ENCODE measurements at places on chromosomes 2 and 18.

- DNase-seq: no peak
Measured at GRCh38 chr2:196233021-196233804, 61.8 kb upstream of the STK17B start.

DNA sequence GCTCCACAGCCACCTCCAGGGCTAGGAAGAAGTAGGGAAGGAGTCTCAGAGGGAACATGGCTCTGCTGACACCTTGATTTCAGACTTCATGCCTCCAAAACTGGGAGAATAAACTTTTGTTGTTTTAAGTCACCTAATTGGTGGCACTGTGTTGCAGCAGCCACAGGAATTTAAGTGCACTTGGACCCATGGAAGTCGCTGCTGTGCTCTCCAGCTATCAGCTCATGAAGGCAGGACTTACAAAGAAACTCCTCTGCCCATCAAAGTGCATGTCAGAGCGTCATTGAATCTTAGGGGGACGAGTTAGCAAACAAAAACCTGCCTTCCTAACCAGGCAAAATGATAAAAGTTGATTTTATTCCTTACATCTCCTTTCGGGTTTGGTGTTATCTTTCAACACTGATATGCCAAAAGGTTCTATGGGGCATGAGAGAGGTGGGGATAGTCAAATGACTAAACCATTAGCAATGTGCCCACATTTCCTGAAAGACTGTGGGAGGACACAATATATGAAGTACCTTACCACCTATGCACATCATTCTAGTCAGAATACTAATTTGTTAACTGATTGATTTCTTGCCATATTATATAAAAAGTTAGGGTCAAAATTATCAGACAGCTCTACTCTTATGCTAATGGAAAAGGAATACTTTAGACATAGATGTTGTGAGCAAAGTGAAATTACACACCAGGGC lies 235.8 kb upstream of the TNP1 start:
- no peak for DNase-seq

- no peak for DNase-seq
Measured at GRCh38 chr2:105404736-105405135, 5.9 kb upstream of the FHL2 start.

GRCh38 chr2:181642086-181642485 lies 14.8 kb downstream of the CERKL start:
- DNase-seq: no peak

DNA sequence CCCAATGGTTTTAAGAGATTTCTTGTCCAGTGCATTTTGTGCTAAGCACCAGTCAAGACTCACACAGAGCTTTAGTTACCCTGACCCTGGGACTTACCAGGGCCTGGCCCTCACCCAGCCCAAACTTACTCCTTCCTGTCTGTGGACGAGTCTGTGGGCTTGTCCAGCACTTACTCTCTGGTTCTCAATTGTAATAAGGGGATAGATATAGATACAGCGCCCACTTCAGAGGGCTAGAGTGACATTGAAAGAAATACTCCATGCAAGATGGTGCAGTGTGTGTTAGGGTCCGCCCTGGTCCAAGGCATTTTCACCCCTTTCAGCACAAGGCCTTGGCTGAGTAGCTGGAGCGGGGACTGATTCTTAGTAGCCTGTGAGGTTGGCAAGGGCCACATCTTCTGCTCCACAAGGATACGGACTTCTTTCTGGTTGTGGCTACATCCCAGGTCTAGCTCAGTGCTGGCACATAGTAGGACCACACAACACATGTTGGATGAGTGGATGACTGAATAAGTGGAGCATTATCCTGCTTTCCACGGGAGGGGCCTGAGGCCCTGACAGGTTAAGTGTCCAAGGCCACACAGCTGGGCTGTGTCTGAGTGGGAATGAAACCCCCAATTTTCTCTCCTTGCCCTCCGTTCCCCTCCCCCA lies 3.8 kb upstream of the ARID5A start:
- no peak for DNase-seq

DNA sequence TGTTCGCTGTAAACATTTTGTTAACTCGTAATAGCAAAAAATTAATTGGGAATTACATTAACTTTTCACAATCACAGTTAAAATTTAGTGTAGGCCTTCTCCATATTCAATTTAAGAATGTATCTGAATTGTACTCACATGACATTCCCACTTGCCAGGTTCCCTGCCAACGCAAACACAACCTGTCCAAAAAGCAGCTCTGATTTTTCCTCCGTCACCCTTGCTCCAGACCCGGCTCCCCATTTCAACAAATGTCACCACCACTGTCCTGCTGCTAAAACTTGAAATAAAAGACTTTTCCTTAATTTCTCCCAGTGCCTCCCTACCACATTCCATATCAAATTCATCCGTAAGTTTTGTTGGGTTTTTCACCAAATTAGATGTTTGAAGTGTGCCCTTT lies 120.3 kb downstream of the PIEZO2 start:
- no peak for DNase-seq

DNA sequence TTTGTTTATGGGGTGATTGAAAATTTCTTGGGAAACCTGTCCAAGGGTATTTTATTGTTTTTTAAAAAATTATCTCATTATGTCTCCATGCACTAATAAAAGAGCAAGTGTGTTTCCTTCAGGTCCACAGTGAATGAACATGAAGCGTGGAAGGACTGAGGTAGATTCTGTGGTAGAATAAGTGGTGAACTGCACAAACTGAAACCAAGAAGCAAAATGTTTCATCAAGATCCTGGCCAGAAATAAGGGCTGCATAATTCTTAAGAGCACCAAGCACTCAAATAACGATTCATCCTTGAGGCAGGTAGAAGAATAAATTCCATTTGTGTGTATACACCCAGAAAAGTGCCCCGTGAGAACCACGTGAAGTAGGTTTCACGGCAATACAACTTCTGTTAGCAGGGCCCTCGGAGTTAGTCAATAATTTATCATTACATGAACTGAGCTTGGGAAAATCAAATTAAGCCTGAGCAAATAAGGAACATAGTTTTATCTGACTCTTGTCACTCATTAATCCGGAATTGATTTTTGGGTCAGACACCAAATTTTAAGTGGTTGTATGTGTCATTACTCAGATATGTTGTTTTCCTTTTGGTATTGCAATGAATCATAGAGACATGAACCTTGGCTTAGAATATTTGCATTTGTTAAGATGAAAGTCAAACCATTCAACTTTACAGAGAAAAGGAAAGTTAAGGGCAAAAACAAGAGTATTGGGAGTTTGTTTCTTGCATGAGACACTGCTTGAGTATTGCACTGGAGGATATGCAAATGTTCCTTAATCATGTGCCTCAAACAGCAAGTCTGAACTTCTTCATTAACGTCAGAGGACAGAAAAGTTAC lies 472.6 kb upstream of the NETO1 start:
- DNase-seq: no peak

DNA sequence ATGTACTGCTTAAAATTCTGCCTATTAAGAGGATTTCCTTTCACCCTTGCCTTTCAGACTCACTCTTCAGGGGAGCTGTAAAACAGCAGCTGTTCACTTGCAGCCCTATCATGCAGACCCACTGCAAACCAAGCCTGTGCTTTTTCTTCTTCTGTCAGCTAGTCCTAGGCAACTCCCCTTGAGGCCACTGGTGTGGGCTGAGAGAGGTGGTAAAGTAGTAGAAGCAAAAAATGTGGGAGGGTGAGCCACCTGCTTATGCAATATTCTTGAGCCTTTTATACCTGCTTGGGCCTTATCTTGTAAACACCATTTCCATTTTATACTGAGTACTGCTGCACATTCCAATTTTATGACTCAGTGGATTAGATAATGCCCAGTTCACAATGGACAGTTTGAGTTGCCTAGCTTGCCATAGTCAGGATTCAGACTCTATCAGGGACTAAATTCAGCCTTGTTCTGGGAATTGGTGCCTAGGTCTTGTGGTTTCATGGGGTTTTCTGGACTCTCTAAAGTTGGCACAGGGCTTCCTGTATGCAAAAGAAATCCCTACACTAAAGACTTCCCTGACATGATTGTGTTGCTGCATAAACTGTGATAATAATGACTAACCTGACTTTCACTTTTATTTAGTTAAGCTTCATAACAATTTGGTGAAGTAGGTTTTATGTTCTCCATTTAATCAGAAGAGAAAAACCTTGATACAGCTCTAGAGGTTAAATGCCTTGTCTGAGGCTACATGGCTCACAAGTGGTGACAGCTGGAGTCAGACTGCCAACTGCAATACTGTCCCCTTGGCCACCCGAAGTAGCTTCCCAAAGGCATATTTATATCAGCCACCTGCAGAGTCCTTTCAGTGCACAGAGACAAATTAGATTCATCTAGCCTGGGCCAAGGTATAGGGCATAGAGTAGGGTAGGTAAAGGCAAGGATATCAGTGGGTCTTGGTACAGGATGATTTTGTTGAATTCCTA lies 47.4 kb upstream of the KDM3A start:
- DNase-seq: no peak

GRCh38 chr2:113877711-113878598 lies 11.9 kb upstream of the ACTR3 start:
- DNase-seq: no peak

- no peak for DNase-seq
Measured at GRCh38 chr18:44895176-44895798, 214.6 kb downstream of the SETBP1 start.

DNA sequence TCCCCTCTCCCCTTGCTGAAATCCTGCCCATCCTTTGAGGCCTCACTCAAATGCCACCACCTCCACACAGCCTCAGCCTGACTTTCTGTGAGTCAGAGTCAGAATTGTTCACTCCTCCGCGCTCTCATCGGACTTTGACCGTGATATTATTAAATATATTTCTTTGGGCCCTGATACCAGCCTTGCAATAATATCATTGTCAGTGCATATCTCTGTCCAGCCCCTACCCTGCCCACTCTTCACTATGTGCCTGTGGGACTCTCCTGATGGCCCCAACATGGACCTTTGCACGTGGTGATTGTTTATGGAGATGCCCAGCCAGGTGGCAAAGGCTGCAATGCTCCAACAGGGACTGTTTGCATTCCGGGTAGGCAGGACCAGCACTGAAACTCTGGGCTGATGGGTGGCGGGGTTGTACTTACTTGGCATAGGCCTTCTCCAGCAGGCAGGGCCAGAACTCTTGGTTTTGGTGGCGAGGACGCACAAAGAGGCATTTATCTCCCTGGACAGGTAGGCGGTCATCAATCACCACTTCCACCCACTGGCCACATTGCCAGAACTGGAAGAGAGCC lies 37.3 kb downstream of the CAPN13 start:
- no peak for DNase-seq

- no peak for DNase-seq
Measured at GRCh38 chr2:40752796-40753195, 300.9 kb upstream of the SLC8A1 start.

GRCh38 chr2:62142054-62142453 lies 53.9 kb upstream of the B3GNT2 start:
- DNase-seq: no peak

GRCh38 chr2:3160751-3161330 lies 216.8 kb downstream of the EIPR1 start:
- no peak for DNase-seq

DNA sequence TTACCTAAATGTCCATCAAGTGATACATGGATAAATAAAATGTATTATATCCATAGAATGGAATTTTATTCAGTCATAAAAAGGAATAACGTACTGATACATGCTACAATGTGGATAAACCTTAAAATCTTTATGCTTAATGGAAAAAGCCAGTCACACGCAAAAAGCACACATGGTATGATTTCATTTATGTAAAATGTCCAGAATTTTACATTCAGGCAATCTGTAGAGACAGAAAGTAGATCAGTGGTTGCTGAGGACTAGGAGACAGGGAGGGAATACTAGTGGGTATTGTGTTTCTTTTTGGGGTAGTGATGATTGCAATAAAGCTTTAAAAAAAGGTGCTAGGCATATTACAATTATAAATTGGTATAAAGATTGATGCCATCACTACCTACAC lies 30.7 kb upstream of the CD302 start:
- no peak for DNase-seq

DNA sequence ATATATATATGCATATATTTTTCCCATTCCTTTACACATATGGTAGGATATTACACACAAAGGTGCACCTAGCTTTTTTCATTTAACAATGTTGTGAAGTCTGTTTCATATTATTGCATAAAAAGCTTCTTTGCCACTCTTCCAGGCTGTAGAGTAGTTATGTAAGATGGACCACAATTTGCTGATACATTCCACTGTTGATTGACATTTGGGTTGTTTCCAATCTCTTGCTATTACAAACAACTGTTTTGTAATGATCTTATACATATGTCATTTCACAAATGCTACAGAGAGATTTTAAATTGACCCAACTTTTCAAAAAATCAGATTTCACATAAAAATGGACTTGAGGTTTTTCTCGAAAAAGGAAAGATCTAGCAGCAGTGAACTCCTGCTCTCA lies 301.4 kb downstream of the CDCA7 start:
- no peak for DNase-seq

DNA sequence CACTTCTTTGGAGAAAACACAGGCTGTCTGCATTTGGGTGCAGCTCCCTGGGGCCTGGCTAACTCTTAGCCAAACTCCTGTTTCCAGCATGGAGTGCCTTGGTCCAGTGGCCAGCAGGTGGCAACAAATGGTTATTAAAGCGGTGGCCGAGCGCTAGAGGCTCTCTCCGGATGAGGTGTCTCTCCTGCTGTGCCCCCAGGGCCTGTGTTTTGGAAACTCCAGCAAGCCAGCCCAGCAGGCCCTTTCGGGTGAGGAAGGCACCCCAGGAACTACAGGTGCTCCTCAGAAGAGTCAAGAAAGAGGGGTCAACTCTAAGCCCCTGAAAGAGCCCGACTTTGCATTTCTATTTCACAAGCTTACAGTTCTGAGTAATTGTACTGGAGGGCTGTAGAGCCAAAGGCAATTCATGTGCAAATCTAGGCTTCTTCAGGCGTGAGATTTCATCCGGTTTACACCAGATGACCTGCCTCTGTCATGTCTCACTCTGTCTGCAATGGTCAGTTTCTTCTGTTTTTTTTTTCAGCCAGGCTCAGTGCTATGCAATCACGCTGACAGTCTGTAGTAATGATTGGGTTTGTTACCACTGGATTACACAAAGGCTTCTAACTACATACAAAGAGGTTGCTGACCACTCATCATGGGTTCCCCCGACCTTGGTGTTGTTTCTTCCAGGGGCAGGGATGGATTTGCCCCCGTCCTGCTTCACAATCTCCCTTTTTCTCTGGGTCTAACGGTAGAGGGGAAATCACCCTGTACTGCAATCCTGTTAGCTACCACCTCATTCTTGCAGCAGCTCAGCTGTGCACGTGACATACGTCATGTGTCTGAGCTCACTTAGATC lies 7.6 kb upstream of the CHRNA1 start:
- DNase-seq: no peak

DNA sequence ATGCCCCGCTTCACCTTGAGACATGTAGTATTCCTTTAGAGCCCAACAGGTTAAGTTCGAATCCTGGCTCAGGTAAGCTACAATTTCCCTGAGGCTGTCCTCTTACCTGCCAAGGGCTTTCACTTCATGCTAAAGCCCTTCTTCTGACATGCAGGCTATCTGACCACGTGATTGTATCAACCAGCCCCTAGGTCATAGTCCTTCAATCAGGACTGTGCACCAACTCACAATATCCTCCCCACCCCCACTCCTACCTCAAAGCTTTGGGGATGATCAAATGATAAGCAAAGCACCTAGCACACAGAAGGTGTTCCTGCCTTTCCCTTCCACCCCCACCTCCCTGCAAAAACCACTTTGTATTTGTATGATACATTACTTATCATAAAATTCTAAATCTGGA lies 78.9 kb downstream of the AAK1 start:
- DNase-seq: no peak

- no peak for DNase-seq
Measured at GRCh38 chr2:156333274-156333950, 891 bp upstream of the NR4A2 start.

Data from stimulated activated CD8-positive, alpha-beta memory T cell treated with anti-CD3 and anti-CD28 coated beads, Interleukin-15, amount 100 ng/mL, for 1 hour (primary cell).